ENCODE measurements at places on chromosomes 16 and 17.

GRCh38 chr16:27406511-27407128 lies 4.6 kb downstream of the IL21R start:
- no peak for DNase-seq

DNA sequence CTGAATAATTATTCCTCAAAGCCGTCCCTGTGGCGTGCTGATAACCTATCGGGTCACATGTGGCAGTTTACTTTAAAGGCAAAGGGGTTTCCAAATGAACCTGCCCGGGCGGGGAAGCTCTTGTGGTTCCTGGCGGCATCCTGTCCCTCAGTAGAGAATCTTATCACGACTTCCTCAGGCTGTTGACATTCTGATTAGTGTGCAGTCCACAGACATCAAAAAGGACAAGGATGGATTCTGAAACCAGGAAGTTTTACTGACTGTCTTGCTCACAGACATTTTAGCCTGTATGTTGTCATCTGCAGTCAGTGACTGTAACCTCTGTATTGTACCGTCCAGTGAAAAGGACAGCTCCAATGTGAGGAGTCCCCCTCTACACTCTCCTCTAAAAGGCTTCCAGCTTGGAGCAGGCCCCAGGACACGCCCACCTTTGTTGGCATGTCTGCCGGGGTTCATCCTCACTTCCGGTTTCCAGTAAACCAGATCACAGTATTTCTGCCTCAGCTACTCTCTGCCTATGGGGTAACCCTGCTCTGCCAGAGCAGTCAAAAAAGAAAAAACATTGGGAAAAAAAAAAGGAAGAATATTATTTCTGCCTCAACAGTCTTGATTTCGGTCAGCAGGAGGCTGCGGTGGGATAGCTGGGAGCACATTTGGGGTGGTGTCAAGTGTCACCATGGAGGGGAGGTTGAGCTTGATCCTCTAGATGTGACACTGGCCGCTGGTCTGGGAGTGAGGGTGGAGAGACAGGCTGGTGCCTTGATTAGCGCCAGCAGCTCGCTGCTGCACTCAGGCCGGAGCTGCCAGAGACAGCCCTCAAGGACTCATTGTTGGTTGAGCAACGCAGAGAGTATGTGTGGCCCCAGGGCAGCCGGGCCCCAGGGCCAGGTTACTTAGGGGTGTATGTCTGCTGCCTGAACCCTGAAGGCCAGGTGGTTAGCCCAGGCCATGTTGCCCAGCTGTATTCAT lies 89.0 kb upstream of the DNAH17 start:
- peak; percentile 24 for DNase-seq

DNA sequence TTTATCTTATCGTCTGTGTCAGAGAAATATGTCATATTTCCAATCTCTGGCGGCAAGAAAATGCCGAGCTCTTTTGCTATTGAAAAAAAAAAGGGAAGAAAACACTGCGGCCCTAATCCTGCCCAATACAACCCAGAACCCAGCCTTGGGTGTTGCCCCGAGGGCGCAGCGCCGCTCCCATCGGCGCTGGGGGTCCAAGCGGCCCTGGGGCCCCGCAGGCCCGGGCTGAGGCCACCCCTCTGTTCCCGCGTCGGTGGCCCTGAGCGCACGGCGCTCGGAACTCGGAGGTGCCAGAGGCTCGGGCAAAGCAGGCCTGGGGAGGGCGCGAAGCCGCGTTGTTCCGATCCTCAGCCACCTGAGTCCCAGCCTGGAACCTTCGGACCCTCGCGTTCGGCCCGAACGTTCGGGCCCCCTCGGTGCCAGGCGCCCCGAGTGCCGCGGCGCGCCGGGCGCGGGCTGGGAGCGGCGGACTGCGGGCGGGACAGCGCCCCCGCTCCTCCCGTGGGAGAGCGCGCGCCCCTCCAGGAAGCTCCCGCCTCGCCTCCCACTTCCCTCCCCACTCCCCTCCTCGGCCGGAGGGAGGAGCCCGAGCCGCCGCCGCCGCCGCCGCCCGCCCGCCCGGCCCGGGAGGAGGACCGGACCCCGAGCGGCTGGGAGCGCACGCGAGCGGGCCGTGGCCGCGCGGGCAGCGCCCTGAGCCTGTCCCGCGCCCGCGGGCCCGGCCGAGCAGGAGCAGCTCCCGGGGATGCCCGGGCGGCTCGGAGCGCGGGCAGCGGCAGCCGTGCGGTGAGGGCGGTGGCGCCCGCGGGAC lies at the start of gene CPNE2:
TSS of gene CPNE2 (plus strand) at position 609 of the 811 bp plus-strand sequence. CDS start 18,160 bp downstream, outside the sequence.
- DNase-seq: no peak

- DNase-seq: peak; percentile 75
Observed at GRCh38 chr17:78839762-78840529, 668 bp downstream of the USP36 start.

DNA sequence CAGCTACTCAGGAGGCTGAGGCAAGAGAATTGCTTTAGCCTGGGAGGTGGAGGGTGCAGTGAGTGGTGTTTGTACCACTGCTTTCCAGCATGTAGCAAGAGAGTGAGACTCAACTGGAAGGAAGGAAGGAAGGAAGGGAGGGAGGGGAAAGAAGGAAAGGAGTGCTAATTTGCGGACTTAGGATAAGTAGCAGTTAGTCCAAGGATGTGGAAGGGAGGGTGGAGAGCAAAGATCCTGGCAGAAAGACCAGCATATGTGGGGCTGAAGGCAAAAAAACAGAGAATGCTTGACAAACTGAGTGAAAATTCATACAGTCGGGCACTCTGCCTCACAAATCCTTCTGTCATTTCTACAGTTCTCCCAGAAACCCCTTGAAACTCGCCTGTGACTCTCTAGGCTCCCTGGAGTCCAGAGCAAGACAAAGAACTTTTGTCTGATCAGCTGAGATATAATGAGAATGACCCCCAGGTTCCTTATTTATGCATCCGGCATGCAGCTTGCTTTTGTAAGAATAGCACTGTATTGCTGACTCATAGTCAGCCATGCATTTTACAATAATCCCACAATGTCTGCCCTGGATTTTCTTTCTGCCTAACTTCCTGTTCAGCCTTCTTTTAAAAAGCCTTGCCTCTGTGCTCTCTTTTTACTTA lies 31.5 kb downstream of the CDK5RAP3 start:
- no peak for DNase-seq

GRCh38 chr16:83967091-83967490 lies 953 bp upstream of the NECAB2 start:
- DNase-seq: no peak

- DNase-seq: no peak
Observed at GRCh38 chr17:13297183-13297582, 279.4 kb upstream of the ELAC2 start.

GRCh38 chr16:89334988-89335802 lies 117.7 kb downstream of the ZNF778 start:
- no peak for DNase-seq

- no peak for DNase-seq
Observed at GRCh38 chr16:14371778-14372431, 258.2 kb downstream of the PARN start.

DNA sequence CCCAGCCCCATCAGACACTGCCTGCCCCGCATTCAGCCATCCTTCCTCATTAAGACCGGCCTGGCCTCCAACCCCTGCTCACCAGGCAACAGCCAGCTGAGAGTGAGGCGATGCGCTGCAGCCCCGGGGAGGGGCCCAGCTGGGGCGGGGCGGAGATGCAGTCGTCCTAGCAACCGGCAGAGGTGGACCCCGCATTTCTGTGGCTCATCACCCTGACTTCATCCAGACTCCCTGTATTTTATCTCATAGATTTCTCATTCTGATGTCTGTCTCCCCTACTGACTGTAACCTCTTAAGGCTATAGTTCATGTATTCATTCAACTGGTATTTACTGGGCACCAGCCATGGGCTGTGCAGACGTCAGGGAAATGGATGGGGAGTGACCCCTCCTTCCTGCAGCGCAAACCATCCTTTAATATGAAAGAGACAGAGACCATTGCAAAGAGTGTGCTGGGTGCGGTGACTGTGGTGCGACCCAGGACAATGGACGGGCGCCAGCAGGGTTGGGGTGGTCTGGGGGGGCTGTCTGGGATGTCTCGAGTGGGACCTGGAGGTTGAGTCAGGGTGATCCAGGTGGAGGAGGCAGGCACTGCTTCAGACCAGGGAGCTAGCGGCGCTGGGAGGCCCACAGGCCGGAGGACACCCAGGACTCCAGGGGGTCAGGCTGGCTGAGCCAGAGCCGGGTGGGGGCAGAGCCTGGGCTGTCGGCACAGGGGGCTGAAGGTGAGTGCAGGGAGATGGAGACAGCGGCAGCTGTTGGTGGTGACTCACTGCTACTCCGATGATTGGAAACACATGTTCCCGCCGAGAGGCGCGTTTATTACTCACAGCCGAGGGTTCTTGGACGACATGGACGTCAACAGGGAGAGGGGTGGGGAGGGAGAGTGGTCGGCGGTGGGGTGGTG lies 10.5 kb upstream of the TIMP2 start:
- DNase-seq: no peak

DNA sequence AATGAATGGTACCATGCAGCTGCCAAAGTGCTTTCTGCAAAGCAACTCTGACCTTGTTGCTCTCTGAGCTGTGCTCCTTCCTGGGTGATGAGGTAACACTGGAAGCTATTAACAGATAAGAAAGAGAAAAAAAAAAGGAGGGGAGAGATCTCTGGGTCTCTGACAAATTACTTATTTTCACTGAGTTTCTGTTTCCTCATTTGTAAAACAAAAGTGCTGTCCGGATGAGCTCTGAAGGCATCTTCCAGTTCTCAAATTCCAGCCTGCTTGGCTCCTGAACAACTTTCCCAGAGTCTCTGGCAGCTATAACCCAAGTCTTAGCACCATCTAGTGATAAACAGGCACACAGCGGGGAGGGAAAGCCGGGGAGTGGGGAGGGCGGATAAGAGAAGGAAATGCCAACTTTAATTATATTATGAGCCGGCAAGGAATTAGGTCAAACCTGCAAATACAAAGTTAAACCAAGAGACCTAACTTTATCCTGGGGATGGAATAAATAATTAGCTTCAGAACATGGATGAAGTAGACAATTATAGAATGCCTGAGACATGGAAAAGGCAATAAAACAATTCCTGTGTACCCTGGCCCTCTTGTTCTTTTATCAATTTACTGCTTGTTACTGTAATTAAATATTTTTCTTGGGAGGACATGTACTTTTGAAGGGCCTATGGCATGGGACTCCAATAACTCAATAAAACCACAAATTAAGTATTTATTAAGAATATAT lies 61.3 kb upstream of the KIFC3 start:
- DNase-seq: no peak

DNA sequence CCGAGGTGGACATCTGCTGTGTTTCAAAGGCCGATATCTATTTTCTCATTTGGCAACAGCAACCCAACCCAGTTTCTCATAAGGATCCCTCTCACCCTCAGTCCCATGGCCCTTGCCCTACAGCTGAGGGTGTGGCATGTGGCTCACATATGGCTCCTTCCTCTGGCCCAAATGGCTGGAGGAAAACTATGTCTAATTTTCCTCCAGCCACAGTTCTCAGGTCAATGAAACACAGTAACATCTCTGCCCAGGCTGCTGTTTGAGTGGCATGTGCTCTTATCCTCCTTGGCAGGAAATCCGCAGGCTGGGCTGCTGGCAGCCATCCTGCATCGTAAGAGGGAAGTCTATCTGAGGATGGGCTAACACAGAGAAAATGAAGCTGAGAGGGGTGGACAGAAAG lies 24.1 kb downstream of the SERPINF1 start:
- DNase-seq: no peak

GRCh38 chr16:52456368-52456767 lies 90.6 kb downstream of the TOX3 start:
- no peak for DNase-seq

DNA sequence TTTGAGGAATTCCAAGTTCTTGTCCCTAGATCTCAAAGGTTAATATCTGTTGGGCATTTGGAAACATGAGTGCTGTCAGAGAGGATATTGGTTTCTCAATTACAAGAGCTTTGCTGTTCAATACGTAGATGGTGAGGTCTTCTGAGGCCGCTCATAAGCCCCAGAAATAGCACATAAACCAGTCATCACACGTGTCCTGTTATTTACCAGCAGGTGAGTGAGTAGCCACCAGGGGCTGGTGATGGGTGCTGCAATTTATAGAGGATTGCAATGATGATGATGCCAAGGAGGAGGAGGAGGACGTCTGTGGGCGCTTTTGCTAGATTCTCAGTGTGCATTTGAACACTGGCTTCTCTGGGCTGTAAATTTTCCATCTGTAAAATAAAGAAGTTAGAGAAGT lies 89.0 kb downstream of the SALL1 start:
- no peak for DNase-seq

DNA sequence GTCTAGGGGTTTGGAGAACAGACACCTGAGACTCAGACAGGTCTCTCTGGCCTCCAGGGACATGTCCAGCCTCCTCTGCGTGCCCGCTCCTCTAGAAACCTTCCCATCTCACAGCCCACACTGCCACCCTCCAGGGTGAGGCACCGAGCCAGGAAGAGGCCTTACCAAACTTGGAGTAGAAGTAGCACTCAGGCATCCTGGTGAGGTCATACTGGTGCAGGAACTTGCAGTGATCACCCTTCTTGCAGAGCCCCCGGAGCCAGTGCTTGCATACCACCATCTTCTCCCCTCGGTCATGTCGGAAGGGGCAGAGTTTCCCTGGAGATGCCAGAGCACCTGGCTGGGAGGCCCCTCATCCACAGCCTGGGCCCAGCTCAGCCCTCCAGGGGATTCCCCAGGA lies 4.2 kb downstream of the CPSF4L start:
- DNase-seq: no peak

DNA sequence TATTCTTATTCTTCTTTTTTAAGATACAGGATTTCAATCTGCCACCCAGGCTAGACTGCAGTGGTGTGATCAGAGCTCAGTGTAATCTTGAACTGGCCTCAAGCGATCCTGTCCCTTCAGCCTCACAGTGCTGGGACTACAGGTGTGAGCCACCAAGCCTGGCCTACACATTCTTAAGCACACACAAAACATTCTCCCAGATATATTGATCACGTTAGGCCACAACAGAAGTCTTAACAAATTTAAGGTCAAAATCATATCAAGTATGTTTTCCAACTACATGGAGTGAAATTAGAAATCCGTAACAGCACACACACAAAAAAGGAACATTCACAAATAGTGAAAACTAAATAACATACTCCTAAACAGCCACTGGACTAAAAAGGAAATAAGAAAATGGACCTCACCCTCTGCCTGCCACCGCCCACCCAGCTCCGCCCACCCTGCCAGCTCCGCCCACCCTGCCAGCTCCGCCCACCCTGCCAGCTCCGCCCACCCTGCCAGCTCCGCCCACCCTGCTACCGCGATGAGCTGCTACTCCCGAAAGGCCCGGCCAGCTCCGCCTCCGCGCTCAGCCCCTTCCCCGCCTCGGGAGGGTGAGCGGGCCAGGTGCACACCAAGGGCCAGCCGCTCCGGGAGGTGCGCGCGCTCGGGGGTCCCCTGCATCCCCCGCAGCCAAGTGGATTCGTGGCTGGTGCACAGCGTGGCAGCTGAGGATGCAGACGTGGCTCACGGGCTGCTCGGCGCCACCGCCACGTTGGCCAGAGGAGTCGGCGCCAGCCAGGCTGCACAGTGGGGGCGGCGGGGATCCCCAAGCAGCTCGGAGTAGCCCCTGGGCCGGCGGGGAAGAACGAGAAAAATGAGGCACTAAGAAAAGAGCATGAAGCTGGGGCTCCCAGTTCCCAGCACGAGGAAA lies 41.2 kb downstream of the C16orf87 start:
- DNase-seq: peak; percentile 69

DNA sequence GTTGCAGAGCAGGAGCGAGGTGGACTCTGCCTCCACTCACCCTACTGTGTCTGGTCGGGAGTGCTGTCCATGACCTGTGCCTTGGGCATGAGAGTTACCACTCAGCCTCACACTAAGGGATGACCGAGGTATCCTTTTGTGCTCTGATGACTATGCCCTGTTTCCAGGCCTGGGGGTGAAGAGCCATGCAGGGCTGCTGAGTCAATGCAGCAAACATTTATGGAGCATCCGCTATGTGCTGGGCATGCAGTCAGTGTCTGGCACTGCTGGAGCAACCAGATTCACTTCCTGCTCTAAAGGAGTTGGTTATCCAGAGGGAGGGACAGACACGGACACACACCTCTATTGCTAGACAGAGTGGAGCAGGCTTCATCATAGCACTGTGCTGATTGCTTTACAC lies 7.6 kb upstream of the HNF1B start:
- DNase-seq: no peak

Data from T-helper 2 cell (primary cell).